ENCODE measurements at places on chromosomes 12 and 14. TPM values are rescaled to one million over a fixed set of nuclear protein-coding genes. Genes with fewer than 3 reads are reported as not detected.

The CLEC6A gene
- total RNA-seq: not detected

The SLC10A1 gene
- total RNA-seq: not detected

The OR4N5 gene
- total RNA-seq: not detected

The NFATC4 gene
- 29.3 TPM for total RNA-seq

The PLEKHG7 gene
- not detected for total RNA-seq

The SERPINA9 gene
- total RNA-seq: not detected

The CD163L1 gene
- total RNA-seq: not detected

The OR4Q3 gene
- total RNA-seq: not detected

The KRT7 gene
- 6.2 TPM for total RNA-seq

The GPRC5D gene
- not detected for total RNA-seq

The PZP gene
- under 0.01 TPM for total RNA-seq

The ALKBH1 gene
- 11.3 TPM for total RNA-seq

The PLD4 gene
- total RNA-seq: 0.33 TPM

The TGM1 gene
- 0.34 TPM for total RNA-seq

The PTPRB gene
- total RNA-seq: under 0.01 TPM

The C12orf75 gene
- total RNA-seq: 46.6 TPM

The PIWIL1 gene
- total RNA-seq: not detected

The PLBD1 gene
- total RNA-seq: 1.4 TPM

The KRT78 gene
- total RNA-seq: not detected

The GPR84 gene
- not detected for total RNA-seq

The CLEC14A gene
- not detected for total RNA-seq

The NRL gene
- total RNA-seq: 2.2 TPM

The LRP10 gene
- total RNA-seq: 68.9 TPM

The GPRC5A gene
- total RNA-seq: 28.9 TPM

The BEST3 gene
- total RNA-seq: not detected

The LAG3 gene
- total RNA-seq: not detected

The LRRC43 gene
- 5.1 TPM for total RNA-seq

The TAS2R8 gene
- total RNA-seq: not detected

The PPP1R36 gene
- total RNA-seq: 1.3 TPM

The PDE3A gene
- total RNA-seq: 124 TPM

The SDSL gene
- total RNA-seq: 11.3 TPM

The TAS2R9 gene
- total RNA-seq: 0.36 TPM

The HCAR3 gene
- total RNA-seq: not detected

The FGF6 gene
- total RNA-seq: not detected

The ARPC3 gene
- total RNA-seq: 271 TPM

The CEBPE gene
- not detected for total RNA-seq

The IL22 gene
- total RNA-seq: not detected

The B4GALNT1 gene
- total RNA-seq: 1.9 TPM
